ENCODE measurements at places on chromosomes 4 and X.

- no peak overlapping the region for H3K27ac ChIP-seq
- H3K4me3 ChIP-seq = no peak overlapping the region
- H3K36me3 ChIP-seq = no peaks in the 10 kb centered on the region
- no peak for DNase-seq
- H3K27me3 ChIP-seq = no peaks in the 10 kb centered on the region
Observed at GRCh38 chrX:80021621-80022020, 7.1 kb downstream of the TBX22 start.

- H3K4me1 ChIP-seq = no peaks in the 10 kb centered on the region
- DNase-seq = no peak
- no peaks in the 10 kb centered on the region for H3K36me3 ChIP-seq
Observed at GRCh38 chrX:32533848-32534247, 677.5 kb downstream of the DMD start.

GRCh38 chrX:133529578-133529977, 114.3 kb upstream of the GPC4 start:
- DNase-seq = no peak
- no peaks in the 10 kb centered on the region for H3K4me1 ChIP-seq
- H3K27ac ChIP-seq = no peak overlapping the region
- no peaks in the 10 kb centered on the region for H3K27me3 ChIP-seq
- no peak overlapping the region for H3K4me3 ChIP-seq

- no peak overlapping the region for H3K4me3 ChIP-seq
- H3K27ac ChIP-seq = no peak overlapping the region
- H3K4me1 ChIP-seq = no peaks in the 10 kb centered on the region
- DNase-seq = no peak
- no peaks in the 10 kb centered on the region for H3K27me3 ChIP-seq
- no peaks in the 10 kb centered on the region for H3K36me3 ChIP-seq
Observed at GRCh38 chrX:48694776-48695533, 1.6 kb upstream of the SUV39H1 start.

DNA sequence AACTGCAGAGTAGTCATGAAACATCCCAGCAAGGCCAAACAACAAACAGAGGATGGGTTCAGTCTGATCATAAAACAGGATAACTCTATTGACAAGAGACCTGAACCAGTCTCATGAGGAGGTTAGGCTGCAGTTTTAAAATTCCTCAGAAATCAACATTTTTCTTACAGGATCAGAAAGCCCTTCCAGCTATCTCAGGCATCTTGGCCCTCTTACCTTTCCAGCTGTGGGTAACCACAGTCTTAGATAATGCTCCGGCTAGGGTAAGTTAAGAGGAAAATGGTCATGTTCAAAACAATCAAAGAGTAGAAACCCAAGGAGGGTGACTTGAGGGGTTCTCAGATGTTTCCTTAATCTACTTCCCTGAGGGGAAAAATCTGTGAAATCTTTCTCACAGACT, 5.1 kb downstream of the CTSO start:
- no peaks in the 10 kb centered on the region for H3K27me3 ChIP-seq
- no peaks in the 10 kb centered on the region for H3K36me3 ChIP-seq
- no peak overlapping the region for H3K27ac ChIP-seq
- DNase-seq = no peak
- H3K4me3 ChIP-seq = no peak overlapping the region
- H3K4me1 ChIP-seq = no peaks in the 10 kb centered on the region

- H3K4me3 ChIP-seq = no peak overlapping the region
- DNase-seq = no peak
- no peaks in the 10 kb centered on the region for H3K27me3 ChIP-seq
- H3K36me3 ChIP-seq = no peaks in the 10 kb centered on the region
- no peak overlapping the region for H3K27ac ChIP-seq
- H3K4me1 ChIP-seq = no peaks in the 10 kb centered on the region
Observed at GRCh38 chr4:33696586-33696985, 2547.7 kb downstream of the ARAP2 start.

DNA sequence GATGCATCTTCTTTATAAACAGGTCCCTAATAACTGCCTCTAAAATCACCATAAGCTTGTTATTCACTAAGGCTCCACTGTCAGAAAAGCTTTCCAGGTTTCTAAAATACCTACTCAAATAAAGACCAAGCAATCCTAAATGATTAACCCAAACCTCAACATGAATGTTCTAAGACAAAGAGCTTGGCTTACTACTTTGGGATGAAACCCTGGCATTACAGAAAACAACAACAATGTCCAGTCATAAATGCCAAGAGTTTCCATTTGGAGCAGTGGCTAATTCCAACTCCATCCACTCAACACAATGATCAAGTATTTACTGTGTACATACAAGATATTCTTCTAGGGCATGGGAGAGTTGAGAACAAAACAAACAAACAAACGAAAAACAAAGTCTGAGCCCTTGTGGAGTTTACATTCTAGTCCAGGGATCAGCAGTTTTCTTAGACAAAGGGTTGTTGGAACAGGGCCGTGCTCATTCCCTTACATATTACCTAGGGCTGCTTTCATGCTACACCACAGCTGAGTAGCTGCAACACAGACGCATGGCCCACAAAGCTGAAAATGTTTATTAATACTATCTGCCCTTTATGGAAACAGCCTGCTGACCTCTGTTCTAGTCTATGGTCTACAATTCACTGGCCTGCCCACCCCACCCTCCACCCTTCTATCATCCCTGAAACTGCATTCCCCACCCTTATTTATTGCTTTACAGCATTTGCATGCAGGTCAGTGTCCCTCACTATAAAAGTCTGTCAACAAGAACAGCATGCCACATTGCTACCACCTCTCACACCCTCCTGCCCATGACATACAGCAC, 23.7 kb downstream of the ABCG2 start:
- H3K27ac ChIP-seq = no peak overlapping the region
- no peaks in the 10 kb centered on the region for H3K36me3 ChIP-seq

- no peak within 1 kb of the TSS for H3K27ac ChIP-seq
- H3K4me3 ChIP-seq = no peak within 1 kb of the TSS
- H3K4me1 ChIP-seq = no peaks in the 10 kb centered on the region
- H3K27me3 ChIP-seq = no peaks in the 10 kb centered on the region
Observed at GRCh38 chrX:9966775-9967408, at the start of gene CLDN34. Gene CLDN34, plus strand, starts transcription at chrX:9967358. Its CDS starts 0 bp downstream, at chrX:9967358.

GRCh38 chr4:155403886-155404285, 27.1 kb upstream of the MAP9 start:
- no peak for DNase-seq
- no peaks in the 10 kb centered on the region for H3K27me3 ChIP-seq
- H3K4me3 ChIP-seq = no peak overlapping the region
- H3K4me1 ChIP-seq = no peaks in the 10 kb centered on the region

- H3K27me3 ChIP-seq = no peaks in the 10 kb centered on the region
- no peak for DNase-seq
- H3K4me3 ChIP-seq = no peak overlapping the region
- no peaks in the 10 kb centered on the region for H3K36me3 ChIP-seq
- peaks cover 3% of the 10 kb centered on the region for H3K4me1 ChIP-seq
Observed at GRCh38 chrX:13123247-13123856, 78.9 kb upstream of the FAM9C start.

- no peaks in the 10 kb centered on the region for H3K27me3 ChIP-seq
- peak overlapping the region; percentile 95 for H3K27ac ChIP-seq
- no peaks in the 10 kb centered on the region for H3K36me3 ChIP-seq
- DNase-seq = no peak
Observed at GRCh38 chr4:183544109-183544508, 39.3 kb downstream of the ING2 start.

DNA sequence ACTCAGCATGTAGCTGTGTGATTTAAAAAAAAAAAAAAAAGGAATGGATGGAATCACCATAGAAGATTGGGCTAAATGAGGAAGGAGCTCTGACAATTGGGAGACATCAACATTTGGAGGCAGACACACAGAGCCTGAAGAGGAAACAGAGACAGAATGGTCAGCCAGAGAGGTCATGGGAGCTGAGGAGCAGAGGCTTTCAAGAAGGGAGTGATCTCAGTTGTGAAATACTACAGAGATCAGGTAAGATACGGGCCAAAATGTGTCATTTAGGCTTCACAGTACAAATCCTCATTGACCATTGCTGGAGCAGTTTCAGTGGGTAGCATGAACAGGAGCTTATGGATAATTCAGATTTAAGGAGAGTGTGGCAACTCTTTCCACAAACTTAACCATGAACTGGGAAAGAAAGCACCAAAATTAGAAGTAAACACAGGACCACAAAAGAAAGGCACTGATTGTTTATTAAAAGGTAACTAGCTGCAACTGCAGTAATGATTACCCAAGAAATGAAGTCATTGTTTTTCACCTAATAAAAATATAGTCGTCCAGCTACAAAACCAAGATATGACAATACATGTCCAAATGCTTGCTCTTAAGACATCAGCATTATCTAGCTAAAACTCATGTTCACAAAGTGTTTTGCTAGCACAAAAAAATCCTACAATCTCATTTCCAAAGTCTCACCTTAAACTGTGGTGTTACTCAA, 203.2 kb downstream of the DHX15 start:
- no peaks in the 10 kb centered on the region for H3K36me3 ChIP-seq
- H3K27me3 ChIP-seq = no peaks in the 10 kb centered on the region
- no peaks in the 10 kb centered on the region for H3K4me1 ChIP-seq

DNA sequence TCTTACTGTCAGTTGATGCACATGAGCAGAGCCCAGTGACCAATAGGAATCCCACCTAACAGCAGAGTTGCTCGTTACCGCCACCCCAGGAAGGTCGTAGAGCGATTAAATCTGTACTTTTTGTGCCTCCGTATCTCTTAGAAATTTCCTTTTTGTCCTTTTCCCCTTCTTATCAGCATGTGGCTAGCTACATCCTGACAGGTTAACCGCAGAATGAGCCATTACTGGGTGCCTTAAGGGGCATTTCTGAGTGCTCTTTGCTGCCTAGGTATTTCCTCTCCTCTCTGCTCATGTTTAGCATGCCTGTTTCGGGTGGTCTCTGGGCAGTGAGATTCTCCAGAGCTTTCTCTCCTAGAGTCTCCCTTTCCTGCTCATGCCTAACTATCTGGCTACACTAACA, 530.5 kb downstream of the FAM133A start:
- no peaks in the 10 kb centered on the region for H3K27me3 ChIP-seq
- H3K27ac ChIP-seq = no peak overlapping the region
- no peak for DNase-seq
- no peak overlapping the region for H3K4me3 ChIP-seq
- no peaks in the 10 kb centered on the region for H3K4me1 ChIP-seq

GRCh38 chr4:146585761-146586333, 52.8 kb upstream of the POU4F2 start:
- H3K27me3 ChIP-seq = no peaks in the 10 kb centered on the region
- H3K4me1 ChIP-seq = no peaks in the 10 kb centered on the region
- no peak for DNase-seq
- no peaks in the 10 kb centered on the region for H3K36me3 ChIP-seq

GRCh38 chrX:125293850-125294780, 25.6 kb upstream of the TEX13C start:
- no peak overlapping the region for H3K4me3 ChIP-seq
- no peak overlapping the region for H3K27ac ChIP-seq
- H3K4me1 ChIP-seq = no peaks in the 10 kb centered on the region
- no peaks in the 10 kb centered on the region for H3K27me3 ChIP-seq
- no peak for DNase-seq

DNA sequence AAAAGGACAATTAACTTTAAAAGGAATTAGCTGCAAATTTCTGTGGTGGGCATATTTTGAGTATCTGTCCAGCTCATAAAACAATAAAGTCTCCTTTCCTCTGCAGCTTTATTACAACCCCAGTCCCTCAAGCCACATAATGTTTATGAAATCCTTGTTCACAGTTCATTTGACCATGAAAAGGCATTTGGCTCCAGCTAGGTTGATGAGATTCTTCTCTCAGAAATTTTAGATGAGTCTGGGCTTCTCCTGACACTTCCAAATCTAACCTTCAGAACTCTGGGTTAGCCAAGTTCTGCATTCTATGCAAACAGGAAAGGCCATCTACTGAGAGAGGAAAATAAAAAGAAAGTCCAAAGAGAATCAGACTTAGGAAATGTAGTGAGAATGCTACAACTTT, 156.8 kb downstream of the GRXCR1 start:
- no peak overlapping the region for H3K27ac ChIP-seq
- no peak for DNase-seq
- H3K4me1 ChIP-seq = no peaks in the 10 kb centered on the region

DNA sequence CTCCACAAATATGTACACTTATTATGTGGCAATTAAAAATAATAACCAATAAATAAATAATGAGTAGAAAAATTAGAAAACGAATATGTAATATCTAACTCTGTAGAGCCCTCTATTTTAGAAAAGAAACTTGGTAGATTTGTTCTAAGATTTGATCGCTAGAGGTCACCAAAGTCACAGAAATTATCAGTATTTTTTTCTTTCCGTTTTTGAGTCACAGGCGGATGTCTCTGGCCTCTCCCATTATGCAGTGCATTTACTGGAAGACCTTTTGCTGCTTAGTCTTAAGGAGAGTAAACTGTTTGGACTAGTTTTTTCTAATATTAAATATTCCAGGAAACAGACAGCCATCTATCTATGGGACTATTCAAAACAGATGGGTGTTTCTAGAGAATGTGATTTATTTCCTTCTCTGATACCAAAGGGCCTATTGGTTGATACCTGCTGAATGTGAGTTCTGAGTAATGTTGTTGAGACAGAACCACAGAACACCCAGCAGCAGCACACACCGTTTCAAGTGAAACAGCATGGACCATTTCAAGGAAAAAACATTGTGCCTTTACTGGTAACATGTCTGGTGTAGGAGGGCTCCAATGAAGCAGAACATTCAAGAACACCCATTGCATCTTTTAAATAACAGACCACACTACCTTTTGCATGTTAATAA, 34.0 kb upstream of the GYPA start:
- no peak overlapping the region for H3K4me3 ChIP-seq
- no peaks in the 10 kb centered on the region for H3K36me3 ChIP-seq
- no peak for DNase-seq
- H3K27me3 ChIP-seq = no peaks in the 10 kb centered on the region
- H3K27ac ChIP-seq = no peak overlapping the region

DNA sequence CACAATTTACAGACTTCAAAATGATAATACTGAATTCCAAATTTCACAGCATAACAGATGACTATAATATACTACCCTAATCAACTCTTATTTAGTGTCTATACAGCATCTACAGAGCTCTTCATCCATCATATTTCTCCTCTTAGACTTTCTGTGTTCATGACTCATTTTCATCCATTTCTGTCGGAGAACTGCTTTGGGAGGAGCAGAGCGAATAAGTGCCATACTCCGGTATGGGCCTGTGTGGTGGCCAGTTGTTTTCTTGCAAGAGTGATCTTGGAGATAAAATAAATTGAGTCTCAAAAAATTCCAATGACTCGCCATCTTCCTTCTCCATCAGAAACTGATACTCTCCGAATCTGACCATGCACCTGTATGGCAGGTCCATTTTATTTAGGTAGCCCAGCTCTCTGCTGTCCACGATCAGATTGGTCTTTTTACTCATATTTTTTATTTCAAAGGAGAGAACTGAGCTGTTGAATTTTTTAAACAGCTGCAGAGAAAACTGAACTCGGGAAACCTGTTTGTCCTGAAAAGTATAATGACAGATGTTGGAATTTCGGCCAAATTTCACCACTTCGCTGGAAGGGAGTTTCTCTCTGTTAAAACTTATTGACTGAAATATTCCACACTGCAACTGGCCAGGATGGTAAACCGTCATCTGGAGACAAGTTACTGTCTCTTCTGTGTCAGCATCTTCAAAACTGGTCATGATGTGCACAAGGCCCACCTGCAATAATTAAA, 7.8 kb downstream of the TIFA start:
- no peak overlapping the region for H3K27ac ChIP-seq
- H3K4me1 ChIP-seq = peaks cover 2% of the 10 kb centered on the region
- no peak overlapping the region for H3K4me3 ChIP-seq
- DNase-seq = no peak

GRCh38 chr4:113838460-113838859, 76.9 kb upstream of the CAMK2D start:
- no peaks in the 10 kb centered on the region for H3K4me1 ChIP-seq
- no peak for DNase-seq
- H3K4me3 ChIP-seq = no peak overlapping the region
- no peak overlapping the region for H3K27ac ChIP-seq
- no peaks in the 10 kb centered on the region for H3K27me3 ChIP-seq
- H3K36me3 ChIP-seq = no peaks in the 10 kb centered on the region

Data from ovary (tissue), 10 donors.